ENCODE measurements at places on chromosomes 3 and 15.

DNA sequence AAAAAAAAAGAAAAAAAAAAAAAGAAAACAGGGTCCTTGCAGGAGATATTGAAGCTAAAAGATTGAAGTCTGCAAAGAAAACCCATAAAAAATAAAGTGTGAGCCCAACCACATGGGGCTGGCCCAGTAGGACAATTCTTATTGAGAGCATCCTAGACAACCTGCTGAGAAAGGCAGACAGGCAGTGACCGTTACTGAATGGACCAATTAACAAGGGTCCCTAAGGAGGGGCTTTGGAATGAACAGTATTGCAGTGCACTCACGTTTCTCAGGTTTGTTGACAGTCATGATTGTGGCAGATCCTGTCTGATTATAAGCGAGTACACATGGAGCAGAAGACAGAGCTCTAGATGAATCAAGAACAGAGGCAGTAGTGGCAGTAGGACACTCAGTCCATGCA, 168.6 kb downstream of the LSAMP start:
- no peak for DNase-seq

- DNase-seq = peak; percentile 78
Observed at GRCh38 chr15:59138243-59138642, 33.3 kb downstream of the CCNB2 start.

DNA sequence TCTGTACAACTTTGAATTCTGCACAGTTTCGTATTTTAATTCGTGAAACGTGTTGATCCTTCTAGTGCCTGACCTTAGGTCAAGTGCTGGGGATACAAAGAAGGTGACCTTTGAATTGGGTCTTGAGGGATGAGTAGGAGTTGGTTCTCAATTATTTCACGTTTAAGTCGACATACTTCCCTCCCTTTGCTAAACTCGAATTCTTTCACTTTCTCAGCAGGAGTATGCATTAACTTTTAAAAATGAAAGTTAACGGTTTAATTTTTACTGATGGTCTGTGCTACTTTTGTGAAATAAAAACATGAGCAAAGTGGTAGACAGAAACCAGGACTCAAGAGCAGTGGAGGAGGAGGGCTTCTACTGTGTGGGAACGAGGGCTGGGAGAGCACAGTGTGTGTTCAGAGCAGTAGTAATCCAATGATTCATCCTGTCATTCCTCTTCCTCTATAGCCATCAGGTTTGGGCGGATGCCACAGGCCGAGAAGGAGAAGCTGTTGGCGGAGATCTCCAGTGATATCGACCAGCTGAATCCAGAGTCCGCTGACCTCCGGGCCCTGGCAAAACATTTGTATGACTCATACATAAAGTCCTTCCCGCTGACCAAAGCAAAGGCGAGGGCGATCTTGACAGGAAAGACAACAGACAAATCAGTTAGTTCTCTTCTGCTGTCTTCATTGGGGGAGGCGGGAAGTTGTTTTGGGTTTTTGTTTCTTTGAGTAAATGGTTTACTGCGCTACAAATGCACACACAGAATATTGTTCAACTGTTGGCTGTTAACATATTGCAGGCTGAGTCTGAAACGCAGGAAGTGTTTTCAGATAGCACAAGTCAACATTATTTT, 78.6 kb upstream of the TSEN2 start:
- DNase-seq = no peak

- DNase-seq = no peak
Observed at GRCh38 chr3:110178965-110179364, 841.6 kb upstream of the DPPA4 start.

- no peak for DNase-seq
Observed at GRCh38 chr3:152177757-152178156, 91.0 kb upstream of the MBNL1 start.

DNA sequence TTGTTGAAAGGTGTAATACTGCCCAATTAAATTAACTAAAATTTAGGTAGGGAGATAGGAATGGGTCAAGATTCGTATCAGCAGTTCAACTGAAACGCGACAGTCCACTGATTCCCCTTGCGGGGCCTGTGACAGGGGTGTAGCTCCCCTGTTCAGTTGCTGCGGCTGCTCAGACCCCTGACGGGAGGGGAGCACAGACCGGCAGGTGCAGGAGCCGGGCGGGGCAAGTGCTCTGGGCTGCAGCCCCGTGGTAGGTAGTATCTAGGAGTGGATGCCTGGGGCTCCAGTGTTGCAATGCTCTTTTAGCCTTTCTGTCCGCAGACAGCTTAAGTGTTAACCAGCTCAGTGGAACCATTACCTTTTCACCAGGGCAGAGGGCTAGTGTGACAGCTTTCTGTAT, 164.9 kb downstream of the ROBO2 start:
- DNase-seq = no peak

GRCh38 chr3:197352382-197352781, 54.0 kb upstream of the DLG1 start:
- DNase-seq = no peak

DNA sequence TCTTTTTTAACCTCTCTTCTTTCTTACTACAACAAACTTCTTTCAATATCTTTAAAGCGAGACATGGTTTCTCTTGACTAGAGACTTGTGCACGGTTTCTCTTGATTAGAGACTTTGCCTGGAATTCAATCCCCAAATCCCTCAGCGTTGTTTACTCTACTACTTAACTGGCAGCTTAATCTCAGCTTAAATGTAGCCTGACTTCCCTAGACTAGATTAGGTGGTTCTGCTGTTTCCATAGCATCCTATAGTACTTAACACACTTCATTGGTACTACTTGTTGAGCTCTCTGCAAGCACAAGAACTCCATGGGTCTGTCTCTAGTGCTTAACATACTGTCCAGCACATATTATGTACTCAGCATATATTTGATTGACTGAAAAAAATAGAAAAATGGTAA, 168.2 kb upstream of the GPR149 start:
- DNase-seq = no peak

DNA sequence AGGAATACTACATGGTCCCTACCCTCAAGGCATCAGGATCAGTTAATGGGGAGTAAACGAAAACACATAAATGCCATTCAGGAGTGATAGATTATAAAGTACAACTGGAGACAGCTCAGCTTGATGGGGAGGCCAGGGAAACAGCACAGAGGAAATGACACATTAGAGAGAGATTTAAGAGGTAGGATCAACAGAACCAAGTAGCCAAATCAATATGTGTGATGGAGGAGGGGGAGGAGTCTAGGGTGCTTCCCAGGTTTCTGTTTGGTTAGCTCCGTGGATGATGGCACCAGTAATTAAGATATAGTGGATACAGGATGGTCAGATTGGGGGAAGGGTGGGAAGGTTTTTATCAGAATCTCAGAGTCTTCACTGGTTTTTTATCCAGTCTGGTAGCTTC, 229.5 kb upstream of the ROPN1 start:
- DNase-seq = no peak

DNA sequence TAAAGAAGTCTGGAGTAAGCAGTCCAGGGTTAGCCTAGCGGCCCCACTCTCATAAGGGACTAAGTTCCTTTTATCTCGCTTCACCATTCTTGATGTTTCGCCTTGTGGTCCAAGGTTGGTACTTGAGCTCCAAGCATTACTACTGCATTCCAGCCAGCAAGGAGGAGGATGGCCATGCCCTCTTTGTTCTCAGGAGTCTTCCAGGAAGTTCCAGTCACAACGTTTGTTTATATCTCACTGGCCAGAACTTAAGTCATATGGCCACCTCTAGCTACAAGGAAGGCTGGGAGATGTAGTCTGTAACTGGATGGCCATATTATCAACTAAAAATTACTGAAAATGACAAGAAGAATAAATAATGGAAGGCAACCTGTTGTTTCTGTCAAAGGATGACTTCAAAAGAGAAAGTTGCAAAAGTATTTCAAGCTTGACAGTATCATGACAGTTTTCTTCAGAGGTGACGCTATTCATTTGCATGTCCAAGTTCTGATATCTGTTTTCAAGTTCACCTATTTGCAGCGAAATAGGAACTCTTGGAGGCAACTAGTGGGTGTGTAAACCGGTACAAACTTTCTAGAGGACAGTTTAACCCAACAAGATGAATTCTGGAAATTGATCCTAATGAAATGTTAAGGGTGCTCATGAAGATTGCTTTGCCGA, 118.6 kb downstream of the PGPEP1L start:
- DNase-seq = no peak

DNA sequence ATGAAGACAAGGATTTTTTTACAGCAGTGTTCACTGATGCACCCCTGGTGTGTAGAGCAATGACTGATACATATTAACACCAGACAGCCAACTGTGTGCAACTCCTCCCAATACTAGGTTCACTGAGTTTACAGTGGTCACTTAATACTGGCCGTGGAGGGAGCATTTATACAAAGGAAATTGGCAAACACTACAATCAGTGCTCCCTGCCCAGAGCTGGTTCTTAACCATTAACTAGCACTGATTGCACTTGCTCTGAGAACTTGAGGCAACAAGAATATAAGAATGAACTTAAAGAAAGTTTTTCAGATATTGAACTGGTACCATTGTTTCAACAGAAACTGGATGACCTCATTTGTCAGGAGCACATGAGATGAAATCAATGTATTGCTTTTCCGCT, 110.6 kb downstream of the MAGI1 start:
- DNase-seq = no peak

GRCh38 chr3:11459186-11459824, 184.4 kb downstream of the VGLL4 start:
- no peak for DNase-seq

DNA sequence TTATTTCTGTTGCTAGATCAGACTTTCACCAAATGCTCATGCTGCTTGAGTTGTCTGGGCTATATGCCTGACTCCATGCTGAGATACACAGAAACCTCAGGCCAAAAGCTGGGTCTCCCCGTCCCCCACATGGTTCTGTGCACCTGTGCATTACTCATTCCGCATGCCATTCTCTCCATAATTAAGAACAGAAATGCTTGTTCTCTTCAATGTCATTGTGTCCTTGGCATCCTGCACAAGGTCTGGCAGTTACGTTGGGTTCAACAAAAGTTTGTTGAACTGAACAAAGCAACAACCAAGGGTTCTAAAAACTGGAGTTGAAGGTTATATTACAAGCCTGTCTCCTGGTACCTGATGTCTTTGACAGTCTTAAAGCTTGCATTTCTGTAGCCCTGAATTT, 177.5 kb downstream of the FNDC3B start:
- no peak for DNase-seq
